SHP77 (cell line): ENCODE measurements at places on chromosomes 2 and 18.

DNA sequence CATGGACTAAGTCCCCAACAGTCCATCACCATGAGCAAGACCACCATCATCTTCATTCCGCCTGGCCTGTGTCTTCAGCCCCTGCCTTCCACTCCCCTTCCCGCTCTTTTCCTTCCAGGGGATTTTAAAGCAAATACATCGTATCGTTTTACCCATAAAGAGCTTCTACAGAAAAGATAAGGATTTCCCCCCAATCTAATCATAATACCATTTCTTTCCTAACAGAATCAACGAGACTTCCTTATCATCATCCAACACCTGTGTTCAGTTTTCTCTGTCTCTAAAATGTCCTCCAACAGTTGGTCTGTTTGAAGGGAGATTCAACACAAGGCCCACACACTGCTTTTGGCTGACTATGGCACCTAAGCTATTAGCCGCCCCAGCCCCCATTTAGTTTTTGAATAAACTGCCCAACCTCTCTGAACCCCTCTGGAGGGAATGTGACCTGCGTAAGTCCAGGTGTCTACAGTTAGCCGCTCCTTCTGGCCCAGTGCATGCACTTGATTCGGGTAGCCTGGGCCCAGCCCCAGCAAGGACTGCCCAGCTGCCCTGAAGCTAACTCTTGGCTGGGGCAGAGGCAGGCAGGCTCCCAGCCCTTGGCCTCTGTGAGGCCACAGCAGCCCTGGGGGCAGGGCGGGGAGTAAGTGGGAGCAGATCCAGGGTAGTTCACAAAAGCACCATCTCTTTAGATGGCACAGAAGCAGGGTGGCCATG, 25.3 kb upstream of the SEMA4C start:
- no peak for DNase-seq

DNA sequence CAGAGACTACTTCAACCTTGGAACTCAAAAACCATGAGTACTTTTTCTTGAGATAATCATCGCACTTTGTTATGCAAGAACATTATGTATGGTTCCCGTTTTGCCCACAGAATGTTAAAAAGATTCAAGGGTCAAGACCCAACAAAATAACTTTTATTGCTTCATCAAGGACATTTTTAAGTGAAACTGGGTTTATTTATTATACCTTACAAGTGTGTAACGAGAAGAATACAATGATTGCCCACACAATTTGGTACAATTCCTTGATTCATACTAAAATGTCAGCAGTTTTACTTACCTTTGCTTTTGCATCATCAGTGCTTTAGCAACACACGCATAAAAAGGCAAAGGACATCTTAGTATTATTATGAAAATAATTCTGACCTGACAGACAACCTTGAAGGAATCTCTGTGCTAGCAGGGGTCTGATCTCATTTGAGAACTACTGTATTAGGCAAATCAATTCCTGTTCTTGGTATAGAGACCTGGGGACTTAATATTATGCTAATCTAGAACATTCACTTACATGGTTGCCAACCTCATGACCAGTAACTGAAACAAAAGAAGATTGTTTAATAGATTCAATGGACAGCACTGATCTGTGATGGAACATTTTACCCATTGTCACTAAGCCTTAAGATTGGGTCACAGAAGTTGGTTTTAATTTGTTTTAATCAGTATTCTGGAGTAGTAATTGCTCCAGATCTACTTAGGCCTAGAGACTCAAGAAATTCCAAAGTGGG, 16.2 kb downstream of the CCDC88A start:
- DNase-seq, result no peak

- DNase-seq, result no peak
These were observed 225.4 kb upstream of the FBXO11 start for GRCh38 chr2:48131539-48132270.

DNA sequence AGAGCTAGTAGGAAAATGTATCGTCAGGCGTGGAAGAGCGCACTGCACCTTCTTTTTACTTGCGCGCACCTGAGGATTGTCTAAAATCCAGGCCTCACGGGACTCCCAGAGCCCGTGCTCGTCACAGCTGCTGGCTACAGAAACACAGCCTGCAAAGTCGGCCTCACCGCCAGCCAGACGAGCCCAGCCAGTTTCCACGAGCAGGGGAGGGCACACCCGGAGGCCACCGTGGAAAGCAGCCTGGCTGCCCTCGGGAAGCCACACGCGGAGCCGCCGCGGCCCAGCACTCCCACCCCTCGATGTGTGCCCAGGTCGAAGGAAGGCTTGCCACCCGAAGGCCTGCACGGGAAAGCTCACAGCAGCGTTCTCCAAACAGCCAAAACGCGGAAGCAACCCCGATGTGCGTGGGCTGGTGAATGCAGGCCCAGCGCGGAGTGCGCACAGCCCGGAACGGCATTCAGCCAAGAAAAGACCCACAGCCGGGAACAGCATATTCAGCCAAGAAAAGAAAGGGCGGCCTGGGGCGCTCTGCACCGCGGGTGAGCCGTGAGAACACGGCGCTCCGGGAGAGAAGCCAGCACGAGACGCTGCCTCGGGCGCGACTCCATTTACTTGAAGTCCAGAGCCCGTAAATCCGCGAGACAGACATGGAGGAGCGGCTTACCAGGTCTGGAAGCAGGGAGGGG, 53.9 kb upstream of the SALL3 start:
- no peak for DNase-seq

GRCh38 chr2:74917702-74918619, 40.5 kb upstream of the POLE4 start:
- no peak for DNase-seq

DNA sequence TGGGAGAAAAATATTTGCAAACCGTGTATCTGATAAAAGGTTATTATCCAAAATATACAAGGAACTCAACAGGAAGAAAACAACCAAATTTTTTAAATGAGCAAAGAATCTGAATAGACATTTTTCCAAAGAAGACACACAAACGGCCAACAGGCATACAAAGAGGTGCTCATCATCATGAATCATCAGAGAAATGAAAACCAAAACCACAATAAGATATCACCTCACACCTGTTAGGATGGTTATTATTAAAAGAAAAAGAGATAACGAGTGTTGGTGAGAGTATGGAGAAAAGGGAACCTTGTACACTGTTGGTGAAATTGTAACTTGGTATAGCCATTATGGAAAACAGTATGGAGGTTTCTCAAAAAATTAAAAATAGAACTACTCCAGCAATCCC, 463.3 kb downstream of the IRS1 start:
- DNase-seq, result no peak

DNA sequence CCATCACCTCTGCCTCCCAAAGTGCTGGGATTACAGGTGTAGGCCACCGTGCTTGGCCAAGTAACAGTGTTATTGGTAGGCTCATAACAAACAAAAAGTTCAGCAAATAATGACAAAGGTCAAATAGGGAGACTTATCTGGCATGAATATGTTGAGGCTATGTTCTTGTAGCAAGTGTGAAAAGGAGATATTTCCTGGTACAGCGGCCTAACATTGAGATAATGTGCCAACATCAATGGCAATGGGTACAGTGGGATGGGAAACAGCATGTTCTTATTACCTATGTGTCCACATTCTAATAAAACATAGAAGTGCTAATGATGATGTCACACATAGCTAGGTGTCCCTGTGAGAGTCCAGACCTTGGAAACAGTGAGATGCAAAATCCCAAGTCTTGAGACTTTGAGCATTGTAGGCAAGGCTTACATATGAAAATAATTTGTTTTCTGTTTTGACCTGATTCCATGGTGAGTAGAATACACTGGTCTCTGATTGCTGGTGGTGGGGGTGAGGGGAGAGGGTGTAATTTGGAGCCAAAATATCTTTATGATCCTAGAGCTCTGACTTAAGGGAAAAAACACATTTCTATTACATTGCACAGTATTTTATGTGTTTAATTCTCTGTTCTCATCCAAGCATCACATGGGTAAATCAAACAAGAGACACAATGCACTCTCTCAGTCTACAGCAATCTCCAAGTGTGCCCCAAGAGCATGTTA, 33.1 kb upstream of the PMAIP1 start:
- no peak for DNase-seq

- no peak for DNase-seq
These were observed 26.2 kb upstream of the GALNT3 start for GRCh38 chr2:165820296-165820695.

DNA sequence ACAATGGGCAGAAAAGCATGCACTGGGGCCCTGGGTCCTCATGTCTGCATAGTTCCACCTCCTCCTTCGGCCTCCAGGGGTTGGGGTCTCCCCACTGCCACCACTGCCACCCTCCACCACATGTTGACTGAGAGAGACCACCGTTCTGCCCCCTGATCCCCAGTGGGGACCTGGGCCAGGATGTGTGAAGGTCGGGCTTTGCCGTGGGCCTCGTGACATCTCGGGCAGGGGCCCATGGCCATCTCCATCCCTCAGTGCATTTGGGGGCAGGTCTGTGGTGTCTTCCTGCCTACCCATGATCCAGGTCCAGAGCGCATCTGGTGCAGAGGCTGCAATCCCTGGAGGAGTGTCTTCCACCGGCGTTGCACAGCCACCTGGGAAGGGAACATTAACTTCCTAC, 166.8 kb upstream of the POU3F3 start:
- no peak for DNase-seq

GRCh38 chr2:10331027-10331701, 28.5 kb downstream of the HPCAL1 start:
- no peak for DNase-seq

DNA sequence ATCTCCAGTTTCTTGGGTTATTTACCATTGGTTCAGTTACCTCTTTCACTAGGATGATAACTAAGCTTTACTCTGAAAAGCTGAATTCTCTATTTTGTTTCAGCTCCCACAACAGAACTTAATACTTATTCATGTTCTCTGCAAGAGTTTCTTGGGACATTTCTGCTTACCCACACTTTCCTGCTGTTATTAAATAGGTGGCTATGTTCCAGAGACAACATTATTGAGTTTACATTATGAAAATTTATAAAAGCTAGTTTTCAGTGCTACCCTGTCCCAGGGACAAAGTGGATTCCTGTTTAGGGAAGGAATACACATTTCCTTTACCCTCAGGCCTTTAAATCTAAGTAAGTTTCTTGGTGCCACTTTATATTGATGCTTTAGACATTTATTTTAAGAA, 7.0 kb upstream of the GPD2 start:
- DNase-seq, result no peak

DNA sequence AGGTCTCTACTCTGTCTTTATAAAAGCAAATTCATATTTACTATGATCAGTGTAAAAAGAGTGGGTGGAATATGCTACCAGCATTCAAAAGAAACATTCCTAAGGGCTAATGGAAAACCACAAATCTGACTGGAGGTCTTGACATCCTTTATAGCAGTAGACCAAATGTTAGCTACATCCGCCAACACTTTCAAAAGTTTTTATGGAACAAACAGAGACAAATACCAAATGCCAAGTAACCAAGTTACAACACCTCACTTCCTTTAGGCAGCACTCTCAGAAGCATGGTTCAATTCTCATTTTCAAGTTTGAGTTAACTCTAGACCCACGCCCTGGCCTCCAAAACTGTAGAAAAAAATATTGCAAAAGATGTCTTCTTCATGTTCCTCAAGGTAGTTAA, 78.3 kb upstream of the SETBP1 start:
- no peak for DNase-seq

GRCh38 chr2:43341959-43342757, 115.8 kb upstream of the ZFP36L2 start:
- no peak for DNase-seq
